ENCODE measurements at places on chromosomes 1 and 21. TPM values are rescaled to one million over a fixed set of nuclear protein-coding genes. Genes with fewer than 3 reads are reported as not detected.

- DNase-seq = no peak
These were observed 5.6 kb downstream of the MAP3K21 start for GRCh38 chr1:233333086-233333485.

GRCh38 chr21:37414292-37415253 is 48.0 kb downstream of the DYRK1A start:
- no peak for DNase-seq

TBX19 gene
- 1.7 TPM for polyA plus RNA-seq

DNA sequence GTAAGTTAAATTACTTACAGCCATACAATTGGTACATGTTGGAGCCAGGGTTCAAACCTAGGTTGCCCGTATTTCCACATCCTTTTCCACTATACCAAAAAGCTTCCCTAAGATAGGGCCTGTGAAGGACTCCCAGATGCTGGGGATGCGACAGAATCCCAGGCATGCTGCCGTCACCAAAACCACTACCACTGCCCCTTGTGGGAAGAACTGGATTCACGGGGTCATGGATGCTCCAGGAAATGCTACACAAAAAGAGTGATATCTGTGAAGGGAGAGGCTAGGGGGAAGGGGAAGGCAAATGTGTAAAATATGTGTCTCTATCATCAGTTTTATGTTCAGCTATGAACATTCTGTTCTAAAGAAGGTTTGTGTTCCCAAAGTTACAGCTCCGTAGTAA is 133.9 kb upstream of the IVNS1ABP start:
- DNase-seq = no peak

CYP4X1 gene
- 0.69 TPM for polyA plus RNA-seq

GRCh38 chr1:43879414-43879813 is 54.2 kb upstream of the ARTN start:
- no peak for DNase-seq
